ENCODE measurements at places on chromosomes 2 and 18.

- no peak for DNase-seq
Measured at GRCh38 chr18:12296457-12296856, 11.6 kb upstream of the TUBB6 start.

DNA sequence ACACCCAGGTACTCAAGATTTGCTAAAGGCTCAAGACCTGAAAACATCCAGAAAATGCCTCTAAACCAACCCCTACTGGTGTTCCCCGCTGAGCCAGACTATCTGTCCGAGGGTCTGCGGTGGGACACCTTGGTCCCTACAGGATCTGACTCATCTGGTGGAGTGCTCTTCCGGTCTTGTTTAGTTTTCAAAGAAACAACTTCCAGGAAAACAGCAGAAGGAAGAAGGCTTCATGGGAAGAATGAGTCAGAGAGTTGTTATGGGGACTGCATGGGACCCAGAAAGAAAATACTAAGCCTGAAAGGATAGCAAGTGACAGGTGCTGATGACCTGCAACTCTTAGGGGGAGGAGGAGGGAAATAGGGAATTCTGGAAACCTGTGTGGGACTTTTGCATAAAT, 41.3 kb downstream of the ZFP36L2 start:
- no peak for DNase-seq

GRCh38 chr2:141062031-141062430, 1068.8 kb downstream of the LRP1B start:
- DNase-seq: no peak

- no peak for DNase-seq
Measured at GRCh38 chr2:57669570-57669969, 377.0 kb upstream of the VRK2 start.

DNA sequence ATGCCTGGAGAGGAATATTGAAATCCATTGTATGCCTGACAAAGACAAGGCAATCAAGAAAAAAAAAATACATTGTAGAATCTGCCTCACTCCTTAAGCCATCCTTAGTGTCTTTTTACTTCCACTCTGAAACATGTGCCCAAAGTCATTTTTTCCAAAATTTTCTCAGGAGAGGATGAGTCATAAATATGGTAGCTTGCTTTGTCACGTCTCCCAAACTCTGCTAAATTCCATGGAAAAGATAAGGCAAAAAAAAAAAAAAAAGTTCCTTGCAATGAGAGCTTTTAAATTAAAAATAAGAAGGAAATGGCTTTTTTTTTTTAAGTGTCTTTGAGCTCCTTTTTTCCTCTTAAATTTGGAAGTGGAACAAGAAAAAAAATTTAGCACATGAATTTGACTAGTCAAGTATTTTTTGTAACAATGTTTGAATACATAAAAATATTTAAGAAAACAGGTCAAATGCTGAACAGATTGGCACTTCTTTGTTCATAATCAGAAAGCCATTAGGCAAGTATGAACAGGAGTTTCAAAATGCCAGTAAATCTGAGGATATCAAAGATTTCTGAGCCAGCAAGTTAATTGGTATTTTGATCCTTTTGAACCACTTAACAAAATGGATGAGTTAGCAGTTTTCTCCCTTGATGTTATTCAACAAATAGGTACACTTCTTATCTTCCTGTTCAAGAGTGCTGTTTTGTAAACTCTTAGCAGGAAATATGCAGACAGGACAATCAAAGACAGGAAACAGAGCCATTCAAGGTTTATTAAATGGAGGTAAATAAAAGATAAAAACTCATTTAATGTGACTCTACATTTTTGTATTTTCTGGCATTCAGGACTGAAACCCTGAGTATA, 247.3 kb upstream of the SP5 start:
- no peak for DNase-seq

GRCh38 chr2:124325667-124326440, 300.8 kb downstream of the CNTNAP5 start:
- DNase-seq: no peak

DNA sequence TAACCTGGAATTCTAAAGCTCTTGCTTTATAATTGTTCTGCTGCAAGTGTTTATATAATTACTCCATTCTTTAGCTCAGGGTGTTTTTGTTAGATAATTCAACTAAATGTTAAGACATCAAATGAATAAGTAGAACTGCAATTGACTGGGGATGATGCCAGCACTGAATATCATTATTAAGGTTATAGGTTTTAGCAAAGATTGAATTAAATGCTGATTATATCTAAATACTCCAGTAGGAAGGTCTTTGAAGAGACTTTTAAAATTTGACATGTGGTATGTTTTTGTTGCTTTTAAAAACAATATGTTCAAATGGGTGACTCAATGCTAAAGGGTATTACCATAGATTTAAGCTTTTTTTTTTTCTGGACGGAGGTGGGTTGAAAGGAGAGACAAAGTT, 170.1 kb upstream of the THUMPD2 start:
- DNase-seq: no peak

DNA sequence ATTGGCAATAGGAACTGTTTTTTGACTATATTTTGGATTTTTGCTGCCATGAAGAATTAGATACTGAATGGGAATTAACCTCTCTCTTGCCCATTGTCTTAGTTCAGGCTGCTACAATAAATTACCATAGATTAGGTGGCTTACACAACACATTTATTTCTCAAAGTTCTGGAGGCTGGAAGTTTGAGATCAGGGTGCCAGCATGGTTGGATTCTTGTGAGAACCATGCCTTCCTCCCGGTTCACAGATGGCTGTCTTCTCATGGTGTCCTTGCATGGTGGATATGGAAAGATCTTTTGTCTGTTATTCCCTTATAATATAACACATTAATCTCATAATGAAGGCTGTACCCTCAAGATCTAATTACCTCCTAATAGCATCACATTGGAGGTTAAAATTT, 836.4 kb downstream of the SLC4A3 start:
- DNase-seq: no peak

DNA sequence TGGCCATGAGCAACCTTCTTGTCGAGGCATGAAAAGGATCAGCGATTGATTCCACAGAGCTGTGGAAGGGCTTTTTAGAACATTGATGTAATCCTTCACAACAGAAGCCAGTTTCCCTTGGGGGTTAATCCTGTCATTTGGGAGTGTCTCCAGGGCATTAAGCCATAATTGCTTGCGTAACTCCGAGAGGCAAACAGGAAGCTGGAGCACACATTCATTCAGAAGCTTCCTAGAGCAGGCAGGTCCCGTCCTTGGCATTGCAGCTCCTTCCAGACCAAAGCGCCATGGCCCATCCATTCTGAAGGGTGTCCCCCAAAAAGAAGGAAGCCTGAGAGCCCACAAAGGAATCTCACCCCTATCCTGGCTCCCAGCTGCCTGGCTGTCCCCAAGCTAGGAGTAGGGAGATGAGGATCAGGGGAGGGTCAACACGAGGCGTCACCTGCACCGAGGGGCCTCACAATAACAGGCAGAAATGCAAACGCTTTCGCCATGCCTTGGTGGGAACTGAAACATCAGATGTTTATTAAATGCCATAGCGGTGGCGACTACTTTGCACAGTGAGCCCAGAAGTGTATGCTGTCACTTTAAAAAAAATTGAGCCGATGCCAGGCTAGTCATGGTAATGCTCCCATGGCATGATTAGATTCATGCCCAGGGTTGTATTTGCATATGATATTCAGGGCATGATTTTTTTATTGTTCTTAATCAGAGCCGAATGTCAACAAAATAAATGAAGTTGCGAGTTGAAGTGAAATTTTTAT, 339.4 kb downstream of the BCL11A start:
- DNase-seq: no peak

DNA sequence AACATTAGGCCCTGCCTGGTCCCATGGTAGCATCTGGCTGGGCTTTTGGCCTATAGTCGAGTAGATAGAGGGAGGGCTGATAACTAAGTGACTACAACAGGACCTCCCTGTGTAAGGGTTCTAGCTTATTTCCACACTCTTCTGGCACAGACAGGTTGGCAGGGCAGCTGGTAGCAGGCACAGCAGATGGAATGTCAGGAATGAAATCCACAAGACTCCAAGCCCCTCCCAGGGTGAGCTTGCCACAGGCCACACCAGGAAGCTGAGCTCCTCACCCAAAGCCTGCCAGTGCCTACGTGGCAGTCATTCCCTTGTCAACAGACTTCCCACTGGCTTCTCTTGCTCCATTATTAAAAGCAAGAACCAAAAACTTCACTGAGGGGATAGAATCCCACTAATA, 20.7 kb upstream of the C1QL2 start:
- no peak for DNase-seq

GRCh38 chr2:199458806-199459285, 1.1 kb upstream of the SATB2 start:
- no peak for DNase-seq

DNA sequence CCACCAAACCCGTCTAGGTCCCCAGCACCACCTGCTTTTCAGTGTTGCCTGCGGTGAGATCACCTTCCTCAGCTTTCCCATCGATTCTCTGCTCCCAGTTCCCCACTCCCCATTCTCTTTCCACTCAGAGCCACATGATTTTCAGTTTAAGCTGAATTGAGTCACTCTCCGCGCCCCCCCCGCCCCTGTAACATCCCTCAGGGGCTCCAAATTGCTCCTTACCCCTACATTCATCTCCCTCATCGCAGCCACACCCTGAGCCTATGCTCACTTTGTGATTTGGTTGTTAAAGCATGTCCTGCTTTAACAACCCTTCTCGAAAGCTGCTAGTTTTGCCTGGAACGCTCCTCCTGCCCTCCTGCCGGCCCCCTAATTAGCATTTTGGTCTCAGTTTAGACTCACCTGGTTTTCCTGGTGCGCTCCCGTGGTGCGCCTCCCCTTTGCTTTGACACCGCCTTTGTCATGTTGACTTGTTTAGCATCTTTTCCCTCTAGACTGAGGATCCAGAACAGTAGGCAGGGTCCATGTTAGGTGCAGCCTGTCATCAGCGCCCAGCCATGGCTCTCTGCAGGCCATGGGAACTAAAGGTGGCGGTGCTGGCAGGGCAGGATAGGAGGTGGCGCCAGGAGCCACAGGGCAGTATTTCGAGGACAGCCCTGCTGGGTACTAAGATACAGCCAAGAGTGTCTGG, 60.8 kb downstream of the ST3GAL5 start:
- no peak for DNase-seq

DNA sequence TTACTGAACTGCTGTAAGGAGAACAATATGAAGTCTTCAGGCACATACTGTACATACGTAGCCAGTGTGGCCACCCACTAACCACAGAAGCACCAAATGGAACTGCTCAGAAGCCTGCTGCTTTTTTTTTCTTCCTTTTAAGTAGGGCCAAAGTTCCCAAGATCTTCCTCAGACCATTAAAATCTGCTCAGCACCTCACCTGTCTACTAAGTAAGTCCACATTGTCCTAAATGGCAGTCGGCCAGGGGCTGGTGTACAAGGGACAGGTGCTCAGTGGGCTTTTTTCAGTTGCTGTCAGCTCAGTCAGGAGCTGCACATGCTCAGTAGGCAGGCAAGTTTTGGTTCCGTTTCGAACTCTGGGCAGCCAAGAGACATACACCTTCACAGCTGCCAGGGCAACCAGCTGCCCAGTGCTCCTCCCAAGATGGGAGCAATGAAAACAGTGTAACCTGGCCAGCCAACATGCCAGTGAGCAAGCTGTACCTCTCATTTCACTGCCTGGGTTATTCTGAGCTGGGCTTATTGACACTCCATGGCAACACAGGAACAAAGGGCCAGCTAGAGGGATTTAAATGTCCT, 86.1 kb downstream of the ACVR1 start:
- DNase-seq: no peak

GRCh38 chr2:53473236-53473635, 294.4 kb upstream of the CHAC2 start:
- no peak for DNase-seq

GRCh38 chr2:172462849-172463381, 35.5 kb downstream of the ITGA6 start:
- no peak for DNase-seq

DNA sequence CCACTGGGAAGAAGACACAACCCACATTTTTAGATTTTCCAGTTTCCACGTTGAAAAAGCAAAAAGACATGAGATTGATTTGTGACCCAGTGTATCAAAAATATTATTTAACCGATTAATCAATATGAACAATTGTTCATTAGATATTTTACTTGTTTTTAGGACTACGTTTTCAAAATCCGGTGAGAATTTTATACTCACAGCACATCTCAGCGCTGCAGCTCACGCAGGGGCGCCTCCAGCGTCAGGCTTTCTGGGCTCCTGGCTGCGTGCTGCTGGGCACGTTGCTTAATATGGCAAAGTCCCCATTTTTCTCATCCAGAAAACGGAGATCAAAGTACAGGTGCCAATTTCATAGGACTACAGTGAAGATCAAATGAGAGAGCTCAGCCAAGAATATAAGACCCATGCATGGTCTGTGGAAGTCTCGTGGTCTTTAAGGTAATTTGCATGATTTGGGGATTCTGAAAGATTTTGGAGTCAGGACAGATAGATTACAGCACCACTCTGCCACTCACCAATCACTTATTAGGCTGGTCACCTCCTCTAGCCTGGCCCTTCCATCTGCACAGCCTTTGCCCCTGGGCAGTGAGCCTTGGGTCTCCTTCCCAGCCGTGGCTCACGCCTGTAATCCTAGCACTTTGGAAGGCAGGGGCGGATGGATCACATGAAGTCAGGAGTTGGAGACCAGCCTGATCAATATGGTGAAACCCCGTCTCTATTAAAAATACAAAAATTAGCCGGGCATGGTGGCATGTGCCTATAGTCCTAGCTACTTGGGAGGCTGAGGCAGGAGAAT, 36.2 kb downstream of the PTPN18 start:
- DNase-seq: no peak

DNA sequence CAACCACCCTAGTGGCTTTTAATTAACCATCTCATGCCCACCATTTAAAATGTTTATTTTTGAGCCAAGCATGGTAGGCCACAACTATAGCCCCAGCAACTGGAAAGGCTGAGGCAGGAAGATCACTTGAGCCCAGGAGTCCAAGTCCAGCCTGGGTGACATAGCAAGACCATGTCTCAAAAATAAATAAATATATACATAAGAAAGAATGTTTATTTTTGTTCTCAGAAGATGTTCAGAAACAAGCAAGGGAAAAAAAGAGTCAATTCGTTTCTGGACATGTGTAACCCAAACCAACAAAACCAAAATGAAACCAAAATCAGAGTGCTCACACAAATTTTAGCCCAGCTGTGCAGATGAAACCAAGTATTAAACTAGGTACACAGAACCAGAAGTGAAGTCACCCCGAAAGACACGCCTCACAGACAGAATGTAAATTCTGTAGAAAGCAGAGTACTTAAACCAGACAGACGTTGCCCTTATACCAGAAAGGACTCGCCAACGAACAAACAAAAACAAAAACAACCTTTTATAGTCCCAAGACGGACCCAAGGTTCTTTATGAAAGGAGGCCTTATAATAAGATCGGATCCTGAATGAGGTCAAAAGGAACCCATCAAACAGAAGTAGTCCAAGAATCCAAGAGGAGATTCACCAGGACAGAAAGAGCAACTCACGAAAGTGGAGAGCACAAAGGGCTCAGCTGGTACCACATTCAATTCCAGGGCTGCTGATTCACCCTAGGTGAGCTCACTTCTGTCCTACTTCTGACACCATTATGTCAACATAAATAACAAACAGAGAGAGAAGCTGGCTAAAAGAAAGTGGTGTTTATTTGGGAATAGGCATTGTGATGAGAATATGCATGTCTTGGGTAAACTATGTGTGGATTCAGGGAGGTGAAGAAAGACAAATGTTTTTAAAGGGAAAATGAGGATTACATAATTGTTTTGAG, 31.8 kb upstream of the MTCL1 start:
- no peak for DNase-seq
